NCI-H2081 treated with DMSO at 0.1 percent for 48 hours (cell line): ENCODE measurements at places on chromosomes 16 and 17.

- DNase-seq, result no peak
Observed at GRCh38 chr16:85259832-85260167, 147.5 kb upstream of the CIBAR2 start.

DNA sequence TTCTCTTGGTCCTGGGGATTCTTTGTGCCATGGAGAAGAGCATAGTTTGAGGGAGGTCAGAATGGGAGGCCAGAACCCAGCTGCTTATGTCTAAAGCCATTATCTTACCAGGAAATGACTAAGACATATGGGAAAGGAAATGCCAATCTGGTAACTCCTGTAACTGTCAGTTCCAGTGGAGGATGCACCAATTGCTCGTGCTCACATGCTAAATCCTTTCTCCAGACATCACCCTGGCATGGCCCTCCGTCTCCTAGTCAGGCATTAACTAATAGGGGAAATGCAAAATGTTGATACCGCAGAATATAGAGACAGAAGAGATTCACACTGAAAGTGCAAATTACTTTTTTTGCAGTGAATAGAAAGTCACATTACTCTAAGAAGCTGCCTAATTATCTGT is 255.6 kb upstream of the HSBP1 start:
- no peak for DNase-seq

GRCh38 chr16:80693553-80693952 is 110.8 kb downstream of the CDYL2 start:
- DNase-seq, result no peak

GRCh38 chr17:12554251-12554650 is 111.4 kb upstream of the MYOCD start:
- DNase-seq, result no peak

- DNase-seq, result no peak
Observed at GRCh38 chr16:31505483-31505882, 2.7 kb downstream of the RUSF1 start.

DNA sequence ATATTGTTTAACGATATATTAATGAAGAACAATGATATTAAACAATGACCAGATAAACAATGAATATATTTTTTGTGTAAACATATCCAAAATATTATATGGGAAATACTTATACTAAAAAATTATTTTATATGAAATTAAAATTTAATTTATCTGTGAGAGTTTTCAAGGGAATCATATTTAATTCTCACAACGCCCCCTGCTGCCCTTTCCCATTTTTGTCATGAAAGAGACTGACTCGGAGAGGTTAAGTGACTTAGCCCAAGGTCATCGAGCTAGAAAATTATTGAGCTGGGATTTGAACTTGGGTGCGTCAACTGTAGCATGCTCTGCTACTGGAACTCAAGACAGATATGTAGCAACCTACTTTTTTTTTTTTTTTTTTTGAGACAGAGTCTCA is 7.2 kb upstream of the MYCBPAP start:
- no peak for DNase-seq

- no peak for DNase-seq
Observed at GRCh38 chr16:69367980-69368379, 16.4 kb upstream of the TMED6 start.

DNA sequence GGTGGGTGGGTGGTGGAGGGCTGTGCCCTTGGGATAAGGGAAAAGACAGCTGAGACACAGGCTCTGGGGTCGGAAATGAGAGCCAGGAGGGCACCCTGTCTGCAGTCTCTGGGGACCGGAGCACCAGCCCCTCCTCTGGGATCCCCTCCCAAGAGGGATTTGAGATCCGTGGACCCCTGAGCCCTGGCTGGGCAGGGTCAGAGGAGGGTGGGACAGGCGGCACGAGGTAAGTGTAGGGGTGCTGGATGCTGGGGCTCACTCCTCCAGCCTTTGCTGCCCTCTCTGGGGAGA is 425 bp downstream of the SGSH start:
- DNase-seq, result no peak

DNA sequence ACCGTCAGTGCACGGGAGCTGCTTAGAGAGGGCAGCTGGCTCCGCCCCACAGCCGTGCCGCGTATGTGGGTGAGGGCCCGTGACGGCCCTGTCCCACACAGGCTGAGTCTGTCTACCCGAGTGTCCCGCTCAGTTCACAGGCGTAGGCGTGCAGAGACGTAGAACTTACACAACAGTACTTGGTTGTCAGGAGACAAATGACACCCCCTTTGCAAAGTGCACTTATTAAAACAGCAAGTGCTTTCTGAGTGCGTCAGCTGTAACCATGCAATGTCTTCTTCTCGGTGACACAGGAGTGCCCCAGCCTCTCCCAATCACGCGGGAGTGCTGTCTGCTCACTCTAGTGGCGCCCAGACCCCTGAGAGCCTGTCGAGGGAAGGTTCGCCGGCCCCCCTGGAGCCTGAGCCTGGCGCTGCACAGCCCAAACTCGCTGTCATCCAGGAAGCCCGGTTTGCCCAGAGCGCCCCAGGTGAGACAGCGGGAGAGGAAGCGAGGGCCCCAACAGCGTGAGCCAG is 64.2 kb downstream of the FOXK2 start:
- no peak for DNase-seq

DNA sequence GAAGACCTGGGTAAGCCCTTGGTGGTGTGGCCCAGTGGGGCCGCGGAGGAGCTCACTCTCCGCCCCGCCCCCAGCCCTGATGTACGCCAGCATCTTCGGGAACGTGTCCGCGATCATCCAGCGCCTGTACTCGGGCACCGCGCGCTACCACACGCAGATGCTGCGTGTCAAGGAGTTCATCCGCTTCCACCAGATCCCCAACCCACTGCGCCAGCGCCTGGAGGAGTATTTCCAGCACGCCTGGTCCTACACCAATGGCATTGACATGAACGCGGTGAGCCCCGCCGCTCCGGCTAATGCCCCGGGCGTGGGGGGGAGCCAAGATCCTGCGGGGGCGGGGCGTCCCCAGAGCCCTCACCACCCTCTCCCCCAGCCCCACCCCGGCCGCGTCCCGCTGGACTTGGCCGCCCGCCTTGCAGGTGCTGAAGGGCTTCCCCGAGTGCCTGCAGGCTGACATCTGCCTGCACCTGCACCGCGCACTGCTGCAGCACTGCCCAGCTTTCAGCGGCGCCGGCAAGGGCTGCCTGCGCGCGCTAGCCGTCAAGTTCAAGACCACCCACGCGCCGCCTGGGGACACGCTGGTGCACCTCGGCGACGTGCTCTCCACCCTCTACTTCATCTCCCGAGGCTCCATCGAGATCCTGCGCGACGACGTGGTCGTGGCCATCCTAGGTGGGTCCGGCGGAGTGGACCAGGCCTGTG is 12.1 kb upstream of the DCAF7 start:
- no peak for DNase-seq

- DNase-seq, result no peak
Observed at GRCh38 chr17:75877752-75878173, 618 bp downstream of the TRIM47 start.

DNA sequence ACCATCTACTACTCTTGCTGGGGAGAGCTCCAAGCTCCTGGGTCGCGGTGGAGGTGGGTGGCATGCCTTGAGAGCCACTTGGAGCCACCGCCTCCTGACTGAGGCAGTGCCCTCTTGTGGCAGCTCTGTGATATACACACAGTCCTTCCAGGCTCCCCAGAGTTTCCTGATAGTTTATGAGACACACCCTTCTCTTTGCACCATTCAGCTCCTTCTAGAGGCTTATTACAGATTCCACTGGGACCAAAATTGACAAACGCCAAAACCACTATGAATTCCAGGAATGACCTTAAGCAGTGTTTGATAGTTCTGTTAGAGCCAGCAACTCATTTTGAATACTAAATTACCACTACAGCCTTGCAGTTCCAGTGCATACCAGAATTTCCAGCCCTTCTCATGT is 170.1 kb upstream of the CDH13 start:
- DNase-seq, result no peak

GRCh38 chr16:11109566-11109965 is 146.4 kb downstream of the SOCS1 start:
- DNase-seq, result no peak

- no peak for DNase-seq
Observed at GRCh38 chr16:78209951-78210661, 110.7 kb downstream of the WWOX start.

GRCh38 chr16:1790611-1791255 is 2.8 kb downstream of the IGFALS start:
- no peak for DNase-seq

DNA sequence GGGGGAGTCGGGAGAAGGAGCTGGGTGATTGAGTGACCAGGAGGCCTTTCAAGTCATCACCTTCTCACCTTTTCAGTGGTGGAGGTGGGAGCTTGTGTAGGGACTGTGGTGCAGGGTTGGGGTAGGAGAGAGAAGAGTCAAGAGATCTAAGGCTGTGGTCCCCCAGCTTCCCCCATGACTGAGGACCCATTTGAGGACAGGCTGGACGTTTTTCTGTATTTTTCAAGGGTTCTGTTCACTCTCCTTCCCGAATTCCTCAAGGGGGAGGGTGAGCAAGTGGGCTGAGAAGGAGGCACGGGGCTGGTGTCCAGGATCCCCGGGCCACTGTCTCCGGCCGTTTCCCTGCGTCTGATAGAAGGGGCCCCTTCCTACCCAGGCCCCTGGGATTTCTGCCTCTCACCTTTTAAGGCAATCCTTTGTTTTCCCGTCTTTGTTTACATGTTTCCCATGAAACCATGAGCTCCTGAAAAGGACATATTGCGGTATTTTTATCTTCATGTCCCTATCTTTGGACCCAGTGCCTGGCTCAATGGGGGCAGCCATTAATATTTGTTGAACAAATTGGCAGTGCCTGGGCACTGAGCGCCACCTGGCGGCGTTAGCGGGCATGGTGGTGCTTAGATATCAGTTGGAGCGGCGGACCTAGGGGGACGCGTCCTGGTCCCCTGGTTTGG is 9.2 kb upstream of the CD300A start:
- peak; percentile 20 for DNase-seq

DNA sequence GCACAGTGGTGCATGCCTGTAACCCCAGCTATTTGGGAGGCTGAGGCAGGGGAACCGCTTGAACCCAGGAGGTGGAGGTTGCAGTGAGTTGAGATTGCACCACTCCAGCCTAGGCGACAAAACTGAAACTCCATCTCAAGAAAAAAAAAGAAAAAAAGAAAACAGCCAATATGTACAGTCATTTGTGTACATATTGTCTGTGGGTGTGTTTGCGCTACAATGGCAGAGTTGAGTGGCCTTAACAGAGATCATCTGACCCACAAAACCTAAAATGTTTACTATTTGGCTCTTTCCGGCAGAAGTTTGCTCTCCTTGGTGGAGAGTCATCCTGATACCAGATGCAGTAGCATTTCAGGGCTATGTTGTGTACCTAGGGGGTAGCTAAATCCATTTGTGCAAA is 57.9 kb downstream of the ARSG start:
- no peak for DNase-seq

- DNase-seq, result no peak
Observed at GRCh38 chr16:54075446-54075845, 211.1 kb downstream of the IRX3 start.

- no peak for DNase-seq
Observed at GRCh38 chr17:3447625-3448024, 14.0 kb upstream of the OR1E2 start.

DNA sequence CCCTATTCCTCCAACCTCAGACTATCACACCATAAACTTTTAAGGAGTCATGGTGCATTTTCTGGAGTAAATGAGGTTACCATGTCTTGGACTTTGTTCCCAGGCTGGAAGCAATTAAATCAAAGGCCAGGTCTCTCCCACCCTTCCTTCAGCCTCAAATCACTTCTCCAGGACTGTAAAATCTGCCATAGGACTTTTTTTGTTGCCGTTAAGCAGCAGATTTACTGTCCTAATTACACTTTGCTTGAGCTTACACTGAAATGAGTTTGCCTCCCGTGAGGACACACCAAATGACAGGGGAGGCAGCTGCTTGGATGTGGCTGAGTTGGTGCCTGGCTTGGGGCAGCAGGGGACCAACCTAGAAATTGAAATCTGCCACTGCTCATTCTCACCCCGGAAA is 14.7 kb downstream of the DCAKD start:
- DNase-seq, result no peak

DNA sequence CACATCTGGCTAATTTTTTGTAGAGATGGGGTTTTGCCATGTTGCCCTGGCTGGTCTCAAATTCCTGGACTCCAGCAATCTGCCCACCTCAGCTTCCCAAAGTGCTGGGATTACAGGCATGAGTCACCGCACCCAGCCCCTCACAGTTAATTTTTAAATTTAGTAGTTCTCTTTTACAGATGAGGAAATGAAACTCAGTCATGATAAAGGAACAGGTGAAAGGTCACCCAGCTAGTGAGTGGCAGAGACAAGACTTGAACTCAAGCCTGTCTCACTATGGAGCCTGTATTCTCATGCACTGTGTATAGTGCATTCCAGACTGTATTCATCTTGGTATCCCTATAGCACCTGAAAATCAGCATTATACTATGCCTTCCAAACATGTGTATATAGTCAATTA is 77.1 kb upstream of the WSB1 start:
- no peak for DNase-seq

- DNase-seq, result no peak
Observed at GRCh38 chr16:87681981-87682570, 79.8 kb downstream of the JPH3 start.

DNA sequence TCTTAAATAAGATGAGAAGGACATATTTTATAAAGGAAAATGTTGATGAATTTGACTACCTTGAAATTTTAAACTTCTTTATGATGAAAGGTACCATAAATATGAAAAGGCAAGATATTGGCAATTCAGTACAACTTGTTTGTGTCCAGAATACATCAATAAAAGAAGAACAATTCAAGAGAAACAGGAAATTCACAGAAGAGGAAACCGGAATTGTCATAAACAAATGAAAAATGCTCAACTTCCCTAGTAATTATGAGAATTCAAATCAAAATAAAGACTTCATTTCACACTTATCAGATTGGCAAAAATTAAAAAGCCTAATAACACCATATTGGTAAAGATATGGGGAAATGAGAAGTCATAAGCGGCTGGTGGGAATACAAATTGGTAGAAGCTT is 54.3 kb downstream of the WSB1 start:
- DNase-seq, result no peak

DNA sequence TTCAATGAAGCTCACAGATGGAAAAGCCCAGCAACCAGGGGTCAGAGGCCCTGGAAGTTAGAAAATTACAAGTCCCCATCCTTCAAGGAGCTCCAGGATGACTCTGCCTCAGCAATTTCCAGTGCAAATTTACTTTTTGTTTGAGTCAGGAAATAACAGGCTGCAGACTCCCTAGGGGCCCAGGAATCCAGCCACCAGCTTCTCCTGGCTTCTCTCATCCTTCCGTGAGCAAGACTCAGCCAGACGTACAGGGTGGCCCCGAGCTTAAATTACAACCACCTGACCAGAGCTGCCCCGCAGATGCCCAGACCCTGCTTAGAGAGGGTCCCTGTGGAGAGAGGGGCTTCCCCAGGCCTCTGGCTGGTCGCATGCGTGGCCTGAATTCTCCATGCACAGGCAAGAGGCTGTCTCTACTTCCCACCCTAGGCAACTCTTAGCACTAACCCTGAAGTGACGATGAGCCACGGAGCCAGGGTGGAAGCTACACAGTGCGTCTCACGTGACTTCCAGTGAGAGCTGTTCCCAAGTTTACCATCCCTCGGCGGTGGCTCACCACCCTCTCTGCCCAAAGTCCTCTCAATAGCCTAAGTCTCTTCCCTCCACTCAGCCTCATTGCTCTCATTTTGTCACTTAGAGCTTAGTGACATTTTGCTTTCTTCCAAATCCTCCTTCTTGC is 27.1 kb downstream of the GPR142 start:
- no peak for DNase-seq

- no peak for DNase-seq
Observed at GRCh38 chr17:82108961-82109475, 11.0 kb upstream of the FASN start.

GRCh38 chr17:2939714-2940351 is 123.6 kb downstream of the OR1D5 start:
- DNase-seq, result no peak
